ENCODE measurements at places on chromosomes 4 and X.

GRCh38 chr4:114364857-114365256 lies 233.8 kb upstream of the UGT8 start:
- DNase-seq = no peak

DNA sequence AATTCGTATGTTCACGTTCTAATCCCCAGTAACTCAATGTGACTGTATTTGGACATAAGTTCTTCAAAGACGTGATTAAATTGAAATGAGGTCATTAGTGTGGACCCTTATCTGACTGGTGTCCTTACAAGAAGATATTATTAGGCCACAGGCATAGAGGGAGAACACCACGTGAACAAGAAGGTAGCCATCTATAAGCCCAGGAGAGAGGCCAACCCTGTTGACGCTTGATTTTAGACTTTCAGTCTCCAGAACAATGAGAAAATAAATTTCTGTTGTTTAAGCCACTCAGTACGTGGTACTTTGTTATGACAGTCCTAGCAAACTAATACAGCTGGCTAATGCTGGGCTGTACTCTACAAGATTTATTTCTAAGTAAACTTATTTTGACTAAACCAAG lies 1.5 kb upstream of the EIF1AX start:
- DNase-seq = no peak

GRCh38 chr4:65461781-65462180 lies 208.5 kb downstream of the EPHA5 start:
- no peak for DNase-seq

DNA sequence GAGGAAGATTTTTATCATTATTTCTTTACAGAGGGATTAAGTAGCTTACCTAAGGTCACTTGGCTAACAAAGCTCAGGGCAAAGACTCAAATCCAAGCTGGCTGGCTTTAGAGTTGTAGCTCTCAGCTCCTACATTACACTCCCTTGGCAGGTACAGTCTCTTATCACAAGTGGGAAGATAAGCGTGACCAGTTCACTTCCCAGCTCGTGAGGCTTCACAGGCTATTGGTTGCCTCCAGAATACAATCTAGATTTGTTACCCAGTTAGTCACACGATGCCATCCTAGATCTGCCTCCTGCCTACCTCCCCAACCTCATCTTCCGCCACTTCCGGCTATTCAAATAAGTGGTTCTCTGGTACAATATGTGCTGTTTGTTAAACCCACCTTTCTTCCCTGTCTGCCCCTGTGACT lies 3.7 kb downstream of the MMRN1 start:
- DNase-seq = no peak

- DNase-seq = no peak
Observed at GRCh38 chr4:153781717-153782416, 7.0 kb downstream of the SFRP2 start.

- DNase-seq = no peak
Observed at GRCh38 chr4:121421594-121421993, 40.8 kb upstream of the QRFPR start.

All from CD4-positive, alpha-beta T cell treated with Interleukin-1 beta for 1 hour (primary cell).